Right kidney (tissue), 9 donors: ENCODE measurements at places on chromosomes 2 and 18.

DNA sequence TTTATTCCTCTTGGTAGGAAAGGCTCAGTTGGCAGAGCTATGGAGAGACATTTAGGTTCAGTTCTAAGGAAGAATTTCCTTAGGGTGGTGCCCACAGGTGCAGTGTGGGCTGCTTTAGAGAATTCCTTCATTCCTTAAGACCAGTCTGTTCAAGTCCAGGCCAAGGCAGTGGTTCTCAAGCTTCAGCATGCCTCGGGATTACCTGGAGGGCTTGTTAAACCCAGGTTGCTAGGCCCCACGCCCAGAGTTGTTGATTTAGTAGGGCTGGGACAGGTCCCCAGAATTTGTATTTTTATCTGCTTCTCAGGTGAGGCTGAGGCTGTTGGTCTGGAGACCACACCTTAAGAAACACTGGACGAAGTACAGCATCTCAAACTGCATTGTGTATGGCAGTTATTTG, 68.9 kb downstream of the CERS6 start:
- DNase-seq, result no peak

- no peak for DNase-seq
These were observed 83.6 kb downstream of the RTTN start for GRCh38 chr18:70121842-70122241.

DNA sequence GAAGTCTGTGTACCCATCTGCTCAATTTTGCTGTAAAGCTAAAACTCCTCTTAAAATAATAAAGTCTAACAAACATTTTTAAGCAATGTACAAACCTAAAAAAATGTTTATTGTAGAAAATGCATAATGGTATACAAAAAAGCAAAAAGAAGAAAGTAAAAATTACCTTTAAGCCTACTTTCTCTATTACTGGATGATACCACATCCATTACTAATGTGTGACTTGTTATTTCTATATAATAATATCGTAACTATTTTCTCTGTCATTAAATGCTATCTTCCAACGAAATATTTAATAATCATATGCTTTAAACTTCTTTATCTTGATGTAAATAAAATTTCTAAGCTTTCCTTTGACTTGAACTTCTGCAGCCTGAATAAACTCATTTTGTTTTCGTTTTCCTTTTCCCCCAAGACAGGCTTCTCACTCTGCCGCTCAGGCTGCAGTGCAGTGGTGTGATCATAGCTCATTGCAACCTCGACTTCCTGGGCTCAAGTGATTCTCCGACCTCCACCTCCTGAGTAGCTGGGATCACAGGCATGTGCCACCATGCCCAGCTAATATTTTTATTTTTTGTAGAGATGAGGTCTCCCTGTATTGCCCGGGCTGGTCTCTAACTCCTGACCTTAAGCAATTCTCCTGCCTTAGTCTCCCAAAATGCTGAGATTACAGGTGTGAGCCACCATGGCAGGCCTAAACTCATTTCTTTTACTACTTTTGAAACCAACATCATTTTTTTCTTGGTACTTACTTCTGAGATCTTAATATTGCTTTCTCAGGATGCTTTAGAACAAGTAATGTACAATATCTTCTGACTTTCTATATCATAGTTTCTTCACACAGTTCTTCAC, 18.1 kb upstream of the DNAH7 start:
- no peak for DNase-seq

DNA sequence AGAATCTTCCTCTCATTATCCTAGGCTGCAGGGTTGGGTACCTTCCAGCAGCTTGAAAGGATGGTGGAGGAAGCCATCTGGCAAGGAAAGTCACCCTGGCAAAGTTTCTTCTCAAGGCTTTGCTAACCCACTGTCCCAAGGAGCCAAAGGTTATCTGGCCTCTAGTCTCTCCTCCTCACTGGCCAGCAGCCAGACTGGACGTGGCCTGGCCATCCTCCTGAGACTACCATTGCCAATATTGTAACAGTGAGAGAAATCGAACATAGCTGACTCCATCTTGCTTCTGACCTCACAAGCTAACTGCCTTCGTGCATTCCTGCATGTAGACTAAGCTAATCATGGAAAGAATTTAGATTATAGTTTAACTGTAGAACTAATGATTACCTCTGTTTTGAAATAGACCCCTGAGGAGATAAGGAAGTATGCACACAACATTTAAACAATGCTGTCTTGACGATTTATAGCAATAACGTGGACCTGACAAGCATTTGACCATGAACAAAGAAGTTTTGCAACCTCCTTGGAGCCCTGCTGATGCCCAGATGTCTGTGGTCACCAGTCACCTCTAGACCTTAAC, 7.8 kb upstream of the ANXA4 start:
- DNase-seq, result no peak

GRCh38 chr2:160384791-160385190, 108.8 kb downstream of the RBMS1 start:
- no peak for DNase-seq

GRCh38 chr2:109242654-109243331, 113.8 kb downstream of the SH3RF3 start:
- DNase-seq, result no peak

GRCh38 chr18:27235218-27235870, 50.2 kb upstream of the CHST9 start:
- DNase-seq, result no peak

DNA sequence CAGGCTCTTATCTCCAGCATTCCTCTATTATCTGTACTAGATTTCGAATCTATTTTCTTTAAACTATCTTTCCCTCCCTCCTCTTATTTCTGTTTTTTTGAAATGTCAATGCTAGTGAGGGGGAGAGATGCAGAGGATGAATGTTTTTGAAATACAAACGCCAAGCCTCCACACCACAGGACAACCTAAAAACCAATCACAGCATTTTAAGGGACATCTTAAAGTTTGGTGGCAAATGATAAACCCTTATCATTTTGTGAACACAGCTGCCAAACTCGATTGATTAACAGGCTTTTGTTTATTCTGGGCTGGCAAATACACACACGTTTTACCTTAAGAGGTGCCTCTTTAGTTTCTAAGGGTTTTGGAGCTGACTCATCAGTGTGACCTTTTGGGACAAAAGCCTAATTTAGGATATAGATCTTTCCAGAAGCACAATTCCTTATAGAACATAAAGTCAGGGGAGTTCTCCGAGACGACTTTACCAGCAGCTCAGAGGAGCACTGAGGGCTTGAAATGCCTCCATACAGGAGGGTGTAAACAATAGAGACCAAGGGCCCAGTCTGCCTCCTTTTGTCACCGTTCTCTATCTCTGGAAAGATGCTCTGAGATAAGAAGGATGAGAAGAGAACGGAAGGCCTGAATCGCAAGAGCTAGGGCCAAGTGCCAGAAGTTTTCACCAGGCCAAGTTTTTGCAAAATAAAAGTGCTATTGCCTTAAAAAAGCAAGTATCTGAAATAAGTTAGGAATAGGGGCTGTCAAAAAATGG, 4.2 kb upstream of the MEIS1 start:
- peak; percentile 48 for DNase-seq

DNA sequence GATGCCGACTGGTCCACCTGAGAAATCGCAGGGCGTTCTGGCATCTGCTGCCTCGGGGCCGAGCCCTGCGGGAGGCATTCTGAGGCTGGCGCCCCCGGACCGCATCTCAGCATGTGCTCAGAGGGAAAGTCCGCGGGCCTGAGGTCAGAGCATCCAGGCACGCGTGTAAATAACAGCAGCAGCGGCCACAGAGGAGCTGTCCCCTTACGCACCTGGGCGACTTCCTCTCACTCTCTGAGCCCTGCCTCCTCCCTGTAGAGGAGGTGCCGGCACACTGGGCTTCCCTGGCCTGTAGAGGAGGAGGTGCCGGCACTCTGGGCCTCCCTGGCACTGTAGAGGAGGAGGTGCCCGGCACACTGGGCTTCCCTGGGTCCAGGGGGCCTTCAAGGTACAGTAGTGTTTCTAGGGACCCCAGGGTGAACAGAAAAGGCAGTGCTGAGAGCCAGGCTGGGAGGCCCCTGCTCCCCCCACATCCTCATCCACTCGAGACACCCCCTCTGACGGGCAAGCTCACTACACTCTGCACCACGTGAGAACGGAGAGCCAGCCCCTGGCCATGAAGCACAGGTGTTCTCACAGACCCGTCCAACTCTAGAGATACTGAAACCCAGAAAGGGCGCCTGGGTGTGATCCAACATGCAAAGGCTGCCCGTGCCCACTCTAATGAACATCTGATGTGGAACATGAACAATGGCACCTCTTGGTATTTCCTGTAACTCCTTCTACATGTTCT, 263.5 kb downstream of the HDAC4 start:
- no peak for DNase-seq

DNA sequence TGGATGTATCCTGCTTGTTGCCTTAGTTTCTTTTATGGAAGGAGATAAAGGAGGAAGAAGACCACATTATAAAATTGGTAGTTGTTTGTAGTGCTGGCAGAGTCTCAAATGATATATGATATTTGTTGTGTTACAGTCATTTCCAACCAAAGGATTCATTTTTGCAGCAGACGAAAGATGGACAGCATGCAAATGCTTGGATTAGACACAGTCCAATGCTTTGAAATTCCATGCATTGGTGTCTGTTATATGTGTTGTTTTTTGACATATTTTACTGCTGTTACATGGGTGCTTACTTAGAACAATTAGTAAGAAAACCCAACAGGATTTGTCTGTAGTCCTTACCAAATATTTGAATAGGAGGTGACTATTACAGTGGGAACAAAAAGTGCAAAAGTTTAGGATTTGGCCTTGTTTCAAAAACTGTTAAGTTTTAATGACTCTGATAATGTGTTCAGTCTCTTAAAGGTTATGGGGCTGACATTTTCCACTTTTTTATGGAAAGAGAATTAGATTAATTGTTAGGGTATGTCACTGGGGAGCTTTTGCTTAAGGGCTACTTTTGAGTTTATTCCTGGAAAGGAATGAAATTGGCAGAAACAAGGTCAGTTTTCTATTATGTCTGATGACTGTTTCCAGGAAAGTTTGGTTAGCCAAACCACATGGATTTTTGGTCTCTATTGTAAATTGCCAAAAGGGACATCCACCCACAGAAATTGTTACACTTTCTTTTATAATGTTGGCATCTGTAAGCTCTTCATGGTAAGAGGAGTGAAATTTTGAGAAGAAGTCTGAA, 229.4 kb upstream of the MMADHC start:
- no peak for DNase-seq

- no peak for DNase-seq
These were observed 50.7 kb downstream of the BCL2L11 start for GRCh38 chr2:111171337-111171930.

DNA sequence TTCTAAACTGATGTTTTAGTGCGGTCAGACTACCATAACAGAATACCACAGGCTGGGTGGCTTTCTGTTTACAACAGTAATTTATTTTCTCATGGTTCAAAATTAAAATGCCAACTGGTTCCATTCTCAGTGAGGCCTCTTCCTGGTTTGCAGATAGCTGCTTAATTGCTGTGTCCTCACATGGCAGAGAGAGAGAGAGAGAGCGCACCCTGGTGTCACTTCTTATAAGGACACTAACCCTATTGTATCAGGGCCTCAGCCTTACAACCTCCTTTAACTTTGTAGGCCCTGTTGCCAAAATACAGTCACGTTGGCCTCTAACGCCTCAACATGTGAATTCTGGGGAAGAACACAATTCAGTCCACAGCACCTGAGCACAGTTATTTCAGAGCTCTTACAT, 37.5 kb upstream of the ZNF385B start:
- DNase-seq, result no peak

DNA sequence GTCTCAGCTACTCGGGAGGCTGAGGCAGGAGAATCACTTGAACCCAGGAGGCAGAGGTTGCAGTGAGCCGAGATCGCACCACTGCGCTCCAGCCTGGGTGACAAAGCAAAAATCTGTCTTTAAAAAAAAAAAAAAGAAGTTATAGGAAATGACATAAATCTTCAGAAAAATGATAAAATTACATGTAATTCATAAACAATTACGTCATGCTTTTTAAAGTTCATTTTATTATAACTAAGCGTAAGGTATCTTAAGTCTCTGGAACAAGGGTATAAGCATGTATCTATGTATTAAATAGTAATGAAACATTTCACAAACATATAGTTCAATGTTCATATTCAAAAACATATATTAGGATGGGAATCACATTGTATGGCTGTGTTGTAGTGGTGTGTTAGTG, 425.9 kb downstream of the SPAG16 start:
- DNase-seq, result no peak

GRCh38 chr2:227834423-227834822, 20.8 kb downstream of the CCL20 start:
- DNase-seq, result no peak
